ENCODE measurements at places on chromosomes 3 and 15.

DNA sequence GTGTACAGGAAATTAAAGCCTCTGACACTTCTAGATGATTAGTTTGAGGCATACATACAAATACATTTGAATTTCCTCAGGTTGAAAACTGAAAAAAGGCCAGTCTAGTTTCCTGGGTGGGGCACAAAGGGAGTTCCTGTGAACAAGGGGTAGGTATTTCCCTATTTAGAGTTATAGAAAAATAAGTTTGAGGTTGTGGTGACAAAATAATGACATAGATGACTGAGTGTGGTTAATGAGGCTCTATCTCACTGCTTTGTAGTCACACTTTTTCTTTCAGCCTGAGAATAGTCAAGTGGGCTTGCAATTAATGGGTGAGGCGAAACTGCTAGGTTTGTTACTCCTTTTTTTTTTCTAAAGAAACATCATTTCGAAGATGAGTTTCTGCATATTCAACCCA lies 4.3 kb downstream of the SLCO3A1 start:
- DNase-seq: no peak

- no peak for DNase-seq
These were observed 1328.9 kb downstream of the ROBO2 start for GRCh38 chr3:78368636-78369345.

DNA sequence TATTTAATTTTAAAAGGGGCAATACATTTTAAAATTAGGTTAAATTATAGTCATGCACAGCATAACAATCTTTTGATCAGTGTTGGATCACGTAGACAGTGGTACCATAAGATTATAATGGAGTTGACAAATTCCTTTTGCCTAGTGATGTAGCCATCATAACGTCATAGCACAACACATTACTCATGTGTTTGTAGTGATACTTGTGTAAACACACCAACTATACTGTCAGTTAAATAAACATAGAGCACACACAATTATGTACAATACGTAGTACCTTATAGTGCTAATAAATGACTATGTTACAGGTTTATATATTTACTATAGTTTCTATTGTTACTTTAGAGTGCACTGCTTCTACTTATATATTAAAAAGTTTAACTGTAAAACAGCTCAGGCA lies 31.2 kb downstream of the FOXB1 start:
- DNase-seq: no peak

- DNase-seq: no peak
These were observed 355.5 kb downstream of the TIGIT start for GRCh38 chr3:114649331-114649730.

- DNase-seq: no peak
These were observed 5.7 kb upstream of the TAGLN3 start for GRCh38 chr3:111993038-111993437.

GRCh38 chr15:51203797-51204196 lies 109.1 kb upstream of the TNFAIP8L3 start:
- DNase-seq: no peak

Measured in activated naive CD4-positive, alpha-beta T cell treated with anti-CD3 and anti-CD28 coated beads, Interleukin-2, amount 50 U/mL, for 16 hours (primary cell).